Activated CD4-positive, alpha-beta T cell treated with anti-CD3 and anti-CD28 coated beads, Interleukin-2, amount 50 U/mL, for 48 hours (primary cell): ENCODE measurements at places on chromosomes 5 and 9.
A peak's percentile ranks its signal among the peaks of the same experiment; 100 is the strongest.

DNA sequence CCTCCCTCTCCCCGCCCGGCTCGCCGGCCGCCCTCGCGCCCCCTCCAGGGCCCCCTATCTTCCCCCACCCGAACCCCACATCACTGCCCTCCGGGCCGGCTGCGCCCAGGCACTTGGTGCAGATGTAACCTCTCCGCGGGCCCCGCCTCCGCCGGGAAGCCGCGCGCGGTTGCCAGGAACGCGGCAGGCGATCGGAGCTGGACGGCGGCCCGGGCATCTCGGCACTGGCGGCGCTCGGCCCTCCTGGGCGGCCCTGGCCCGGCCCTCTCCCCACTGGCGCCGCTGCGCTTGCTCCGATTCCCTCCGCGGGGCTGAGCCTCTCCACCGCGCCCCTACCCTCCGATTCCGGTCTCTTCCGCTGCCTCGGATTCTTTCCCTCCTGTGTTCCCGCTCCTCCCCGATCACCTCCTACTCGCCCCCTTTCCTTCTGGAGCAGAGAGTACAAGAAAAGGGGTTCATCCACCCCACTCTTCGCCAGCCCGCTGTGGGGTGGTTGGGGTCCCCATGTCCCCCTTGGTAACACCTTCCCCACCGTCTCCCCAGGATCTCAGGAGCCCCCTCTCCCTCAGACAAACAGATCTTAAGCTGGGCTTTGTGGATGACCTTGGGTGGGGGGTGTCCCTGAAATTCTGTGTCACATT is 70.6 kb downstream of the C9orf50 start:
- DNase-seq = no peak

- DNase-seq = no peak
Observed at GRCh38 chr5:13934921-13935320, 9.6 kb downstream of the DNAH5 start.

DNA sequence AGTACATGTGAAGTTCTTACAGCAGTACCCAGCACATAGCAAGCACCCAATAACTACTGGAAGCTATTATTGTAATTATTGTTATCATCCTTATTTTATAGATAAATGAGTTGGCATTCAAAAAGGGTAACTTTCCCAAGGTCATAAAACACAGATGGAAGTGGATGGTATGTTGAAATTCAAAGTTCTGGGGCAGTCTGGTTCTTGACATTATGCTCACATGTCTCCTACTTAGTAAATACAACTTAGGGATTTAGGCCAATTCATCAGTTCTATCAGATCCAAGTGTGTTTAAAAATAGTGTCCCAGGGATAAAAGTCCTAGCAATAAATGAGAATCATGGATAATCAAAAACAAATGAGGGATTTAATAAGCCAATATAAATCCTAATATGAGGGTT is 265.2 kb downstream of the ADAMTSL1 start:
- DNase-seq = no peak

- no peak for DNase-seq
Observed at GRCh38 chr5:159700016-159700415, 216.3 kb upstream of the ADRA1B start.

GRCh38 chr9:96168882-96169281 is 133.1 kb downstream of the HSD17B3 start:
- DNase-seq = no peak

- no peak for DNase-seq
Observed at GRCh38 chr9:102972780-102973179, 22.4 kb upstream of the CYLC2 start.

DNA sequence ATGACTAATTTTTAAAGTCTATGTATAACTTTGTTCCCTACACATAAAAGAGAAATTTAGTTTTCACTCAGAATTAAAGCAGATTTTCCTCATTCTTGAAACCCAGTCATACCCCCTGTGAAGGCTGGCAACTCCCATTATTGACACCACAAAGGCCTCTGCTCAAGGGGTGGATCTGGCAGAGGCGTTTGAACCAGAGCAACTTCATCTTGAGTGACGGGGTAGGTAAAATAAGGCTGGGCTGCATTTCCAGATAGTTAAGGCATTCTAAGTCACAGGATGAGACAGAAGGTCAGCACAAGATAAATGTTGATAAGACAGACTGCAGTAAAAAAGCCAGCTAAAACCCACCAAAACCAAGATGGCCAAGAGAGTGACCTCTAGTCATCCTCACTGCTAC is 177.2 kb upstream of the OR13F1 start:
- no peak for DNase-seq

DNA sequence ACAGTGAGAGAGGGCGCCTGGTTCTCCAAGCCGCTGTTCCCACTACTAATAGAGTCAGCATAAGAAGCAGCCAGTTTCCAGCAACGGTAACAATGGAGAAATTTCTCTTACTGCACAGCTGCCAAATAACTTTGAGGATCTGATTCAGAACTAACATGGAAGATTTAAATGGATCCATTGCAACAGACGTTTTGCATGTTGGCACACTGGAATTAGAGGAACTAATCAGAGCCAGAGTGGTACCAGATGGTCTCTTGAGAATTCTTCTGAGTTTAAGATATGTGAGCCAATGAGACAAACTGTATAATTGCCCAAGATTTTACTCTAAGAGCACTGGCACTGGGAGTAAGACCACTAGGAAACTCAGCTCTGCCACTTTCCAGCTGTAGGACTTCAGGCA is 186.5 kb downstream of the EFNA5 start:
- DNase-seq = no peak

DNA sequence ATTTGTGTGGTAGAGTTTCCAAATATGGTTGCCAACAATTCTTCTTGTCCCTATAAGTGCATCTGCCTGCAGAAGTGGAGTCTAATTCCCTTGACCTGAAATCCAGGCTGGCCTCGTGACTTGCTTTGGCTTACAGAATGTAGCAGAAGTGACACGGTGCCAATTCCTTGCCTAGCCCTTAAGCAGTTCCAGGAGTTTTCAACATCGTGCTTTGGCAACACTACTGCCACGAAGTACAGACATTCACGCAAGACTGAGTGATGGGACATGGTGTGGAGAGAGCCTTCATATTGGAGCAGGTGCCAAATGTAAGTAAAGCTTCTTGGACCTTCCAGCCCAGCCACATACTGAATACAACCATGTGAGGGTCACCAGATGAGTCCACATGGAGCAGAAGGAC is 92.9 kb upstream of the NEK6 start:
- DNase-seq = no peak

GRCh38 chr5:158068964-158069363 is 210.0 kb upstream of the CLINT1 start:
- no peak for DNase-seq

- DNase-seq = no peak
Observed at GRCh38 chr5:54289769-54290168, 20.6 kb downstream of the ARL15 start.

DNA sequence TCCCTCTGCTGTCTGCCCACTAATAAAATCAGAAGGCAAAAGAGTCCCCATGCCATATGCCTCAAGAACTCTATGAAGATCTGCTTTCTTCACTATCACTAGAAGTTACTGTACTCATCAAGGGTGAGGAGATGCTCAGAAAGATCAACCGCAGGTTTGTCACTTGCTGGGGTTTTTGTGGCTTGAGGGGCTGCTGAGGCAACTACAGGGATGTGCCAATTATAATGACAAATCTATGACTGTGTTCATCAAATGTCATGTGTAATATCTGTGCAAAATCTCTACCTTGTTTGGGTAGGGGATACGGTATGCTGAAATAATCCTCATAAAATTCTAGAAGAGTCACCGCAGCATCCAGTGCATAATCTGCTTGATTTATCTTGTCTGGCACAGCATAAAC is 13.0 kb downstream of the ERAP1 start:
- DNase-seq = peak; percentile 41

DNA sequence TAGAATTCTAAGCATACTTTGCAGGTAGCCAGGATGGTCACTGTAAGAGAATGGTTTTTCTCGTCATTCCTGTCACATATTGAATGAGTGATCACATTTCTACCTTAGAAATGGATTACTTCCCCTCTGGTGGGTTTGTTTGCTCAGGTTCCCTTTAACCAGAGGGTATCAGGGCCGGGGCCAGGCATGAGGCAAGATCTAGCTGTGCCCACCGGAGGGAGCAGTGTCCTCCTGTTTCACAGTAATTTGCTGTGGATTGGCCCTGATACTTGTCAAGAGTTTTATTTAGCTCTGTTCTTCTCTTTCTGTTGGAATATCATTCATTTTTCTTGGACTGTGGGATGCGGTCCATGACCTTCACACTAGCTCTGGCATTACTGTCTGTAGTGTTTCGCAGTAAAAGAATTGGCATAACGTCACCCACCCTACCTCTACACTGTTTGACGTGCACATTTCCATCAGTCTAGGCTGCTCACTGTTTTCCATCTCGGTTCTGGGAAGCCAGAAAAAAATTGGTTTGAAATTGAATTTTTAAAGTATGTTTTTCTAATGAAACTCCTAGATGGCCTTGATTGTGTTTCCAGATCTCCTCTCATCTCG is 42.4 kb upstream of the ZBED3 start:
- peak; percentile 12 for DNase-seq

DNA sequence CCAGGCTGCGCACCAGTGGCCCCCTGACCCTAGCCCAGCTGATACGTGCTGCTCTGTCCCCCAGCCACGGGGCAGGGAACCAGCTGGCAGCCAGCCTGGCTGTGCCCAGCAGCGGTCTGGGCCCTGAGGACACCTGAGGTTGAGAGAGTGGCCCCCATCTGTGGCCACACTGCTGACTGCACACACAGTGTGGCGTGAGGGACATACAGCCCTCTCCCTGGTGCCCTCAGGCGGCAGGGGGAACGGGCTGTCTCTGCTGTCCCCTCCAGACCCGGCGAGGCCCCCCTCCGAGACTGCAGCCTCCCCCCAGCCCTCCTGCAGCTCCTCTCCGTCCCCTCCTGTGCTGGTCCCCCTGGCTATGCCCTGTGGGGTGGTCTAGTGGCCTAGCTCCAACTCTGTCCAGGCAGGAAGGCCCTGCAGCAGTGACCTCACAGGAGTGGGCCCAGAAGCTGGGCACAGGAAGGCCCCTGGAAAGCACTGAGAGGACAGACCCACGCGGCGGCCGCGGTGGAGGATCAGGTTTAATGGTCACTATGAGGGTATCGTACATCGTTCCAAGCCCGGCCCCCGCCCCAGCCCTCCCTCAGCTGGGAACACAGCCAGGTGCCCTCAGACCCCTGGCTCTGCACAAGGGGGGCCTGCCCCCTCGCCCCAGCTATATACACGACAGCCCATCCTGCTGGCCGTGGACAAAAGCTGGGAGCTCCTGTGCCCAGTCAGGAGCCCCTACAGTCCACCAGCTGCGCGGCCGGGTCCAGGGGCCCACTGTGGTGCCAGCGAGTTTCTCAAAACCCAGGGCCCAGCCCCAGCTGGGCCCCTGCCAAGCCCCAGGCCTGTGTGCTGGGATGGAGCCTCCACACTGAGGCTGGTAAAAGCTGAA is 6.8 kb upstream of the ENTPD8 start:
- no peak for DNase-seq

GRCh38 chr5:115542086-115542485 is 2.5 kb downstream of the FEM1C start:
- no peak for DNase-seq

- DNase-seq = no peak
Observed at GRCh38 chr5:22560147-22560546, 293.0 kb downstream of the CDH12 start.

GRCh38 chr5:64971513-64971912 is 202.8 kb downstream of the CWC27 start:
- DNase-seq = no peak

GRCh38 chr5:172591636-172592035 is 49.4 kb upstream of the NEURL1B start:
- no peak for DNase-seq

DNA sequence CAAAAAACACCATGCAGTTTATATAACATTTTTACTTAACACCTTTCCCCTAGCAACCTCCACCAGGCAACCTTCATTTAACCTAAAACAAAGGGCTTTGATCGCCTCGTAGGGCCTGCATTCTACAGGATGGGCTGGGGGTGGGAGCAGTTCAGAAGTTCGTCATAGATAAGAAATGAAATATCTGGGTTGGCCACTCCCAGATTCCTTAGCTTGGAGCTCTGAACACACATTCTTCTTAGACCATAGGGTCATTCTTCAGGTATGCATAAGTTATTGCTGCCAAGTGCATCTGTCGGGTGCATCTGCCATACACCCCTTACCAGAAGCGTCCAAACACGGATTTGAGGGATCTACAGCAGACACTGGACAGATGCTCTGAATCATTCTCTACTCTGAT is 4.3 kb upstream of the SLC22A5 start:
- no peak for DNase-seq

DNA sequence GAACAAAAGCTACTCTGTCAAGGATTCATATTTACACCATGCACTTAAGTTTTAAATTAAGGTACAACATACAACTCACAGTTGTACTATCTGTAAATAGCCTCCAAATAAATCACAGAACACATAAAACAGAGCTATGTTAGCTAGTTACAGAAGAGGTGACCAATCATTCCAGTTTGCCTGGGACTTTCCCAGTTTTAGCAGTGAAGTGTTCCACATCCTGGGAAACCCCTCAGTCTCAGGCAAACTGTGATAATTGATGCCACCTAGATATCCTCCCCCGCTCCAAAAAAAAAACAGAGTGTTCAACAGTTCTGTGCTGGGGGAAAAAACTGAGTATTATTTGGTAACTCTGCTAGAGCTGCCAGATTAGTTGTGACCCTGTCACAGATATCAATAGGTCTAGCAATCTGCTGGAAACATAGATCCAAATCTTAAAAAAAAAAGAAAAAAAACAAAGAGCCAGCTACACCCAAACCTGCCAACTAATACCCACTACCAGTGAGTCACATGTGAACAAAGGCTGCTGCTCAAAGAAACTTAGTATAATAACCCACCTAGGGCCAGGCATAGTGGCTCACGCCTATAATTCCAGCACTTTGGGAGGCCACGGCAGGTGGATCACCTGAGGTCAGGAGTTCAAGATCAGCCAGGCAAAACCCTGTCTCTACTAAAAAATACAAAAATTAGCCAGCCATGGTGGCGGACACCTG is 5.7 kb downstream of the TBCA start:
- no peak for DNase-seq

DNA sequence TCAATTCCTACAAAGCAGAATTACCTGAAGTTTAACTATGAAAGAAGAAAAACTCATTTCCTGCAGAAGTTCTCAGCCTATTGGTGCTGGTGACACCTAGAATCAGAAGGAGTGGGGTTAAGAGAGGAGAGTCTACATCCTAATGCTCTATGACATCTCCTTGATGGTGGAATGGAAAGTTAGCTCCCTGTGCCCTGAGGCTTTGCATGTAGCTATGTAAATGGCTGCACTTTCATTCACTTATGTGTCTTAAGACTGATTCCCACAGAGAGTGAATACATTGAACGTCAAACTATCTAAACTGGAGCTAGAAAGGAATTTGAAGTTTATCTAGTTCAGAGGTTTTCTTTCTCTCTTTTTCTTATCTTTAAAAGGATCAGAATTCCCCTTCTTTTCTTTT is 52.1 kb upstream of the ADRB2 start:
- DNase-seq = no peak

DNA sequence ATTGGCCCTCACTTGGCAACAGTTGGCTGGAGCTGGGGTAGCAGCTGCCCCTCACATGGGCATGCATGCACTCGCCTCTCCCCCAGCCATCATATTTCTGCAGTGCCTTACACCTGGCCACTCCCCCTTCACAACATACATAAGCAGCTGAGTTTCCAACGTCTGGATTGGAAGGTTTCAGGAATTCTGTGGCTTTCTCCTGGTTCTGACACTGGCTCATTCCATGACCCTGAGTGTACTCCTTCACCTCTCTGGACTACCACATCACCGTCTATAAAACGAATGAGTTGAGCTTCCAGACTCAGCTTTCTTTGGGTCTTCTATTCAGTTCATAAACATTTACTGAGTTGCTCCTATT is 84.3 kb downstream of the GALNT10 start:
- no peak for DNase-seq

- no peak for DNase-seq
Observed at GRCh38 chr5:127834094-127834531, 130.9 kb downstream of the CCDC192 start.

- DNase-seq = no peak
Observed at GRCh38 chr5:21071421-21071820, 1083.4 kb upstream of the CDH18 start.
